ENCODE measurements at places on chromosomes 16 and 17. TPM values are rescaled to one million over a fixed set of nuclear protein-coding genes. Genes with fewer than 3 reads are reported as not detected.

- H3K4me3 ChIP-seq, result no peak overlapping the region
- H3K27ac ChIP-seq, result no peak overlapping the region
- peaks cover 12% of the 10 kb centered on the region for H3K36me3 ChIP-seq
- no peaks in the 10 kb centered on the region for H3K27me3 ChIP-seq
- no peak for DNase-seq
- H3K4me1 ChIP-seq, result no peaks in the 10 kb centered on the region
These were observed 176.3 kb downstream of the IRX3 start for GRCh38 chr16:54110016-54110981.

Gene PEMT
- total RNA-seq, result 22.0 TPM

GRCh38 chr16:75264999-75265910 lies 13.8 kb upstream of the BCAR1 start:
- no peak for DNase-seq
- peaks cover 2% of the 10 kb centered on the region for H3K4me1 ChIP-seq
- no peaks in the 10 kb centered on the region for H3K36me3 ChIP-seq
- peaks cover 34% of the 10 kb centered on the region for H3K27me3 ChIP-seq
- no peak overlapping the region for H3K4me3 ChIP-seq

DNA sequence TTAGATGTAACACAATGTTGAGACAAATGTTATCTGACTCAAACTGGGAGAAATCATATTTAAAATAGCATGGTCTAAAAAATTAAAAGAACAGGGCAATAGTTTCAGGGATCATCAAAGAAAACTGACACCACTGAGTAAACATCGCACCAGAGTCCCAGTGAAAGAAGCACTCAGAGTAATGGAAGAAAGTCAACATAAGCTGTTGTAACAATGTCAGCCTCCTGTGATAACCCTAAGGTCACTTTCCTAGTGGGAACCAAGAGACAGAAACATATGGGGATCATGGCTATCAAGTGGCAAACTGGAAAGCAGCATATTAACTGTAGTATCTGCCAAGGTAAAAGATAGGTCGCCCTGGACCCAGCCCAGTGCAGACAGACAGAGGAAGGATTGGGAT lies 160.8 kb downstream of the CA10 start:
- no peak for DNase-seq
- no peak overlapping the region for H3K4me3 ChIP-seq
- H3K36me3 ChIP-seq, result no peaks in the 10 kb centered on the region

DNA sequence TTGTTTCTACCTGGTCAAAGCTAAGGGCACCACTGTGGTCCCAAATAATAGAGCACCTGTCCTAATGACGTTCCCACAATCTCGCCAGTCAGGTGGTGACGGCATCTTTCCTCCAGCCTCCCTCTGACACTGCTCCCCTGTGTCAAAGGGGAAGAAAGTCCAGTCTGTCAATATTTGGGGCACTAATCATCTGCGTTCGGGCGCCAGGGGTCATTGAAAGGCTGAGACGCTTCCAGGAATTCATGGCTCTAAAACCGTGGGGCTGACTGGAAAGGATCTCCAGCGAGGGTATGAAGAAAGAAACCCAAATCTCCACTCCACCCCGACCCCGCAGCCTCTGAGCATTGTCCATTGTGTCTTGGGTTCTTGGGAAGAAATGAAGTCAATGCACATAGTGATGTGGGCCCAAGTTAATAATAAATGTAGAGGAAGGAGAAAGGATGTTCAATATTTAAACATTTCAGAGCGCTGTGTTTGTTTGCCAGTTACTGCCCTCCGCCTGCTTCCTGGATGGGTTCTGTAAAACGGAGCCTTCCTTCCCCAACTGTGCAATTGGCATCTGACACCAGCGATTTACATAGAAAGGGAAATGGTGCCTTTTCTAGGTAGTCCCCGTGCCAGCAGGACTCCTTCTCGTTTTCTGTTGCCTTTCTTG lies 103.2 kb downstream of the SOCS1 start:
- peaks cover 50% of the 10 kb centered on the region for H3K4me1 ChIP-seq
- no peak overlapping the region for H3K27ac ChIP-seq
- peaks cover 23% of the 10 kb centered on the region for H3K36me3 ChIP-seq
- H3K4me3 ChIP-seq, result no peak overlapping the region
- DNase-seq, result no peak
- no peaks in the 10 kb centered on the region for H3K27me3 ChIP-seq

- no peaks in the 10 kb centered on the region for H3K27me3 ChIP-seq
- no peak for DNase-seq
- no peaks in the 10 kb centered on the region for H3K36me3 ChIP-seq
These were observed 91.7 kb downstream of the SLC39A11 start for GRCh38 chr17:73000832-73001231.

Gene KRT36
- total RNA-seq, result not detected

- no peak for DNase-seq
- H3K36me3 ChIP-seq, result no peaks in the 10 kb centered on the region
- H3K4me3 ChIP-seq, result no peak overlapping the region
- H3K27ac ChIP-seq, result no peak overlapping the region
- H3K4me1 ChIP-seq, result no peaks in the 10 kb centered on the region
These were observed 252.3 kb downstream of the SNX29 start for GRCh38 chr16:12228602-12229499.

GRCh38 chr16:55703003-55704001 lies 47.5 kb downstream of the SLC6A2 start:
- peaks cover 7% of the 10 kb centered on the region for H3K4me1 ChIP-seq
- H3K27me3 ChIP-seq, result peaks cover 12% of the 10 kb centered on the region
- peak; percentile 22 for DNase-seq
- H3K36me3 ChIP-seq, result no peaks in the 10 kb centered on the region

DNA sequence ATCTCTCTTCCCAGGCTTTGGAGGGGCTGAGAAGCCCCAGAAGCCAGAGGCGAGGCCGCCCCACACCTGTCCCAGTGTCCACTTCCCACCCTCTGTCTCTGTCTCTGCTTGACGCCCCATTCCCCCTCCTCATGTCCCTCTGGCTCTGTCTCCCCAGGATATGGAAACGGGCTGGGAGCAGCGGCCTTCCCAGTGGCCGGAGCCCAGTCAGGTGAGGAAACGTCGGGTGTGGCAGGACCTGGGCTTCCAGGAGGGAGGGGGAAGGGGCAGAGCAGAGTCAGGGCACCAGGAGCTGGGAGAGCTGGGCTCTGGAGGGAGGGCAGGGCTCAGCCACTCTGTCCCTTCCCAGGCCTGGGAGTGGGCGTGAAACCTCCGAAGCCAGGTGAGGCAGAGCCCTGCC lies 10.6 kb upstream of the PKMYT1 start:
- H3K27me3 ChIP-seq, result peaks cover 7% of the 10 kb centered on the region
- H3K4me1 ChIP-seq, result no peaks in the 10 kb centered on the region
- no peak overlapping the region for H3K27ac ChIP-seq
- no peak overlapping the region for H3K4me3 ChIP-seq
- no peaks in the 10 kb centered on the region for H3K36me3 ChIP-seq
- no peak for DNase-seq

DNA sequence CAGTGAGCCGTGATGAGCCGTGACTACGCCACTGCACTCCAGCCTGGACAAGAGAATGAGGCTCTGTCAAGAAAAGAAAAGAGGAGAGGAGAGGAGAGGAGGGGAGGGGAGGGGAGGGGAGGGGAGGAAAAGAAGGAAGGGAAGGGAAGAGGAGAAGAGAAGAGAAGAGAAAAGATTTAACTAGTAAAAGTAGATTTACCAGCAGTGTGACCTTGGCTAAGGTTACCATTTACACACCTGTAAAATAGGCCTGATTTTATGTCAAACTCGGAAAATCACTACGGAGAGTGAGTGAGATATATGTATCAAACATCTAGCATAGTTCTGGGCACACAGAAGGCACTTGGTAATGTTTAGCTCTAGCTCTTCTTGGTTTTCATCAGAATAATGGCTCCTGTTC lies 109.2 kb downstream of the LYRM1 start:
- DNase-seq, result no peak
- H3K36me3 ChIP-seq, result no peaks in the 10 kb centered on the region
- no peak overlapping the region for H3K4me3 ChIP-seq
- H3K27me3 ChIP-seq, result peaks cover 37% of the 10 kb centered on the region

GRCh38 chr16:88769617-88770460 lies 15.2 kb downstream of the PIEZO1 start:
- peaks cover 51% of the 10 kb centered on the region for H3K4me1 ChIP-seq
- DNase-seq, result peak; percentile 34
- H3K4me3 ChIP-seq, result no peak overlapping the region
- peaks cover 10% of the 10 kb centered on the region for H3K36me3 ChIP-seq
- no peaks in the 10 kb centered on the region for H3K27me3 ChIP-seq

- no peaks in the 10 kb centered on the region for H3K36me3 ChIP-seq
- H3K4me1 ChIP-seq, result peaks cover 7% of the 10 kb centered on the region
- no peak overlapping the region for H3K4me3 ChIP-seq
- H3K27me3 ChIP-seq, result no peaks in the 10 kb centered on the region
These were observed 15.1 kb downstream of the SLC5A10 start for GRCh38 chr17:18966831-18967624.

DNA sequence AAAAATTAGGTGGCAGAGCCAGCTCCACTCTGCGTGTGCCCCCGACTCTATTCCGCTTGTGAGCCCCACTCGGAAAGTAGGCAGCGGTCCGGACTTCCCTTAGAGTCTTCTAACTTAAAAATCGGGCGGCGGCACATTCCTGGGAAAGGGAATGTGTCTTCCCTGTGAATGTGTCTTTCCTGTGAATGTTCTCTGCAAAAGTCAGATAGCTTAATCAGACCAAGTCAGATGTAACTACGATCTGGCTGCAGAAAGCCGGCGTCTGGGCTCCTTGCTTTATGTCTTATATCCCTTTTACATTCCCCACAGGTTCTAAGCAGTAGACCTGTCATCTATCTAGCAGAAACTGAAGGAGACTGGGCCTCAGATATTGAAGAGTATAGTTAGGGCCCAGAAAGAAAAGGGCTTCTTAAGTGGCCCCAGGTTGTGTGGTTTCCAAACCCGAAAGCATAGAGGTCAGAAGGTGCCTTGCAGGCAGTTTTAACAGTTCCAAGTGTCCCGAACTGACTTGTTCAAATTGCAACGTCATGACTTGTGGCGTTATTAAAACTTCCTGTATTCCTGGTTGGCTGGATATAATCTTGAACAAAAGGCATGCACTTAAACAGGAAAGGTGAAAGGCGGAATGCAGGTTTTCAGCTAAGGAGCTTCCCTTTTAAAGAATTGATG lies 601 bp downstream of the PHKB start:
- peaks cover 20% of the 10 kb centered on the region for H3K36me3 ChIP-seq
- H3K27me3 ChIP-seq, result no peaks in the 10 kb centered on the region
- peak; percentile 25 for DNase-seq

Gene MVP
- total RNA-seq, result 167 TPM

DNA sequence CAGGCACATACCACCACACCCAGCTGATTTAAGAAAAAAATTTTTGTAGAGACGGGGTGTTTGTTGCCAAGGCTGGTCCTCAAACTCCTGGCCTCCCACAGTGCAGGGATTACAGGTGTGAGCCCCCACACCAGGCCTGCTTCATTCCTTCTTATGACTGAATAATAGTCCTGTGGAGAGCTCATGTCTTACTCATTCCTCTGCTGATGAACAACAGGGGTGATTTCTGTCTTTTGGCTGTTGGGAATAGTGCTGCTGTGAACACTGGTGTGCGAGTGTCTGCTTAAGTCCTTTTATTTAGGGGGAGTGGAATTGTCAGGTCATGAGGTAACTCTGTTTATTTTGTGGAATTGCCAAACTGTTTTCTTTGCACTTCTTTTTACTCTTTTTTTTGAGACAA lies 2.7 kb upstream of the CTRB1 start:
- peaks cover 12% of the 10 kb centered on the region for H3K4me1 ChIP-seq
- no peak for DNase-seq
- H3K36me3 ChIP-seq, result no peaks in the 10 kb centered on the region
- H3K27ac ChIP-seq, result no peak overlapping the region
- no peak overlapping the region for H3K4me3 ChIP-seq

DNA sequence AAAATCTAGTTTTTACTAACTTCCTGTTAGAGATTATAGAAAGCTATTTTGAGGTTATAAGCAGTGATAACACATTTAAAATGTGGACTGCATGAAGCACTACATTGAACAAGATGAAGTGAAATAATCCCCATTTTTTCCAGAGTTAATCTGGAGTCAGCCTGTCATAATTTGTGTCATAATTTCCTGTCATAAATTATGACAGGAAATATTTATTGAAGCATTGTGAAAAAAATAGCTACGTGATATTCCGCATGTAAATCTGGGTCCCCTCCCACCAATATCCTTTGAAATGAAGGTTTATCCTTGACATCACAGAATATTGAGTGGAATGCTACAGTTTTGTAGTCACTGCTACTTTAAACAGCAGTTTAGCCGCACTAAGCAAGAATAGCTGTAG lies 40.1 kb downstream of the OMG start:
- no peak for DNase-seq
- H3K4me1 ChIP-seq, result peaks cover 1% of the 10 kb centered on the region
- H3K27ac ChIP-seq, result no peak overlapping the region

Gene CTU2
- total RNA-seq, result 17.3 TPM

- H3K27me3 ChIP-seq, result peaks cover 41% of the 10 kb centered on the region
- peak overlapping the region; percentile 63 for H3K4me3 ChIP-seq
- H3K4me1 ChIP-seq, result peaks cover 32% of the 10 kb centered on the region
- peak; percentile 85 for DNase-seq
These were observed 7.6 kb upstream of the NXPH3 start for GRCh38 chr17:49567871-49568694.

DNA sequence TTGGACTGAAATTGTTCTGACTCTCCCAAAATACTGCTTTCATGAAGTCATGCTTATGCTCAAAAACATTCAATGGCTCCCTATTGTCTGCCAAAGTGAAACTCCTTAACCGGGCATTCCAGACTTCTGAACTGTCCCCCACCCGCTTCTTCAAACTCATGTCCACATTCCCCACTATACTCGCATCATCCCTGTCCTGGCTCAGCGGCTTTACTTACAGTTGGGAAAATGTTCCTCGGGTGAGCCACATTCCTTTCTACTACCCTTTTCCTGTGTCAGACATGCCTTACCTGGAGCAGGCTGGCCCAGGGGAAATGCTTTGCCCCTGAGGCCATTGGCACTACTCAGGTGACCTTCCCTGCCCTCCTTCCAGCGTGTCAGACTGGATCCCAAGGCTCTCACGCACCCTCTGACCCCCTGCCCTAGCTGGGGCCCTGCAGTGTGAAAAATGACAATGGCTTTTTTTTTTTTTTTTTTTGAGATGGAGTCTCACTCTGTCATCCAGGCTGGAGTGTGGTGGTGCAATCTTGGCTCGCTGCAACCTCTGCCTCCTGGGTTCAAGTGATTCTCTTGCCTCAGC lies 5.3 kb downstream of the CYGB start:
- no peak for DNase-seq
- H3K36me3 ChIP-seq, result no peaks in the 10 kb centered on the region
- no peak overlapping the region for H3K27ac ChIP-seq
- H3K27me3 ChIP-seq, result peaks cover 26% of the 10 kb centered on the region
- H3K4me1 ChIP-seq, result peaks cover 7% of the 10 kb centered on the region
